ENCODE measurements at places on chromosomes 12 and 14.

- H3K27me3 ChIP-seq: no peaks in the 10 kb centered on the region
- H3K36me3 ChIP-seq: peaks cover 14% of the 10 kb centered on the region
- H3K27ac ChIP-seq: no peak overlapping the region
- H3K4me1 ChIP-seq: peaks cover 4% of the 10 kb centered on the region
- H3K4me3 ChIP-seq: peak overlapping the region; percentile 45
Measured at GRCh38 chr12:57726151-57726883, 12.2 kb downstream of the AGAP2 start.

GRCh38 chr12:75724928-75725312 is 213.5 kb upstream of the KRR1 start:
- no peak overlapping the region for H3K27ac ChIP-seq
- H3K36me3 ChIP-seq: peaks cover 13% of the 10 kb centered on the region
- H3K4me3 ChIP-seq: no peak overlapping the region
- no peak for DNase-seq
- H3K27me3 ChIP-seq: peaks cover 5% of the 10 kb centered on the region

DNA sequence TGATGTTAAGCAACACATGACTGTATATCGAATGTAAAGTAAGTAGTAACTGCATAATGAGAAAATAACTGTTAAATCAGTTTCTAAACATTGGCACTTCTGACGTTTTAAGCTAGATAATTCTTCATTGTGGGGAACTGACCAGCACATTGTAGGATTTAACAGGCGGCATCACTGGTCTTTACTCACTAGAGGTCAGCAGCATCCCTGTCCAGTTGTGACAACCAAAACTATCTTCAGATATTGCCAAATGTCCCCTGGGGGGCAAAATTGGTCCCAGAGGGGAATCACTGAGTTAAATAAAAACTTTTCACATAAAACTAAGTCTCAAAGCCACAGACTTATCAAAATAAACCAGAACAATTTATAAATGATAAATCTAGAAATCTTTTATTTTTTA is 65.3 kb downstream of the BLTP3B start:
- no peaks in the 10 kb centered on the region for H3K27me3 ChIP-seq
- no peaks in the 10 kb centered on the region for H3K4me1 ChIP-seq
- H3K27ac ChIP-seq: no peak overlapping the region
- DNase-seq: no peak
- no peak overlapping the region for H3K4me3 ChIP-seq

DNA sequence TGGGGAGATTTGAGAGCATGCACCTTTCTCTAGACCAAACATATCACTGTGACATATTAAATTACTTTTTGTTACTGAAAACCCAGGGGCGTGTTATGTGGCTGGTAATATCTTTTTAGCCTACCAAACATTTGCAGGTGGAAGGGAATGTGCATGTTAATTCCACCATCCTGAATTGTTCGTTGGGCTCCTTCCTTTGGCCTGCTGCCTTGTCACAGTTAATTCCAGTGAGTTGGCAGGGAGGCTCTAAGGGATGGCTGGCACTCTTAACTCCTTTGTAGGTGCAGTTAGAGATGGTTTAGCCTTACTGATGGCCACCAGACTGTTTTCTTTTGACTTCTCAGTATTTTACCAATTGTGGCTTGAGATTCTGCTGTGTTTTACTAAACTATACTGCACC is 64.5 kb downstream of the DIP2B start:
- no peak overlapping the region for H3K27ac ChIP-seq
- peaks cover 42% of the 10 kb centered on the region for H3K4me1 ChIP-seq
- no peaks in the 10 kb centered on the region for H3K27me3 ChIP-seq
- no peak for DNase-seq

- H3K4me1 ChIP-seq: no peaks in the 10 kb centered on the region
- no peaks in the 10 kb centered on the region for H3K27me3 ChIP-seq
- no peak for DNase-seq
- no peaks in the 10 kb centered on the region for H3K36me3 ChIP-seq
Measured at GRCh38 chr12:125610292-125610691, 545.1 kb downstream of the AACS start.

DNA sequence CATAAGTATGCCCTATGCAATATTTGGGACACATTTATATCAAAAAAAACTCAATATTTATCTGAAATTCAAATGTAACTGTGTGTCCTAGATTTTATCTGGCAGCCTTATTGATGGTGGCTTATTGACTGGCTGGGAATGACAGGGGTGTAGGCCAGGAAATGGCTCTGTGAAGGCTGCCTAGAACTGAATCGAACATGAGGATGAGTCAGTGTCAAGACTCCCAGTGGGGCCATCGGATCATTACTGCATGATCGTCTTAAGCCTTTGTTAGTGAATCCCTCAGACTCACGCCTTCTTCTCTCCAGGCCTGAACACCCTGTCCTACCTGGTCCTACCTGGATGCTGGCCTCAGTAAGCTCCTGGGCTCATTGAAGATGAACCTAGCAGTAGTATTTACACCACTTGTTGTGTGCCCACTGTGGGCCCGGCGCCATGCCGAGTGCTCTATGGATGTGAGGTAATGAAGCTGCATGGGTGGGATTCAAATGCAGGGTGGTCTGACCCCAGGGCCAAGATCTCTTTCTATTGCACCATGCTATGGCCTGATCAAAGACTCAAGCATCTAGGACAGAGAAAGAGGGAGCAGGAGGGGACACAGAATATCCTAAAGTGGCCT is 21.0 kb upstream of the FAIM2 start:
- DNase-seq: no peak
- peaks cover 4% of the 10 kb centered on the region for H3K4me1 ChIP-seq
- no peak overlapping the region for H3K27ac ChIP-seq
- no peaks in the 10 kb centered on the region for H3K36me3 ChIP-seq

DNA sequence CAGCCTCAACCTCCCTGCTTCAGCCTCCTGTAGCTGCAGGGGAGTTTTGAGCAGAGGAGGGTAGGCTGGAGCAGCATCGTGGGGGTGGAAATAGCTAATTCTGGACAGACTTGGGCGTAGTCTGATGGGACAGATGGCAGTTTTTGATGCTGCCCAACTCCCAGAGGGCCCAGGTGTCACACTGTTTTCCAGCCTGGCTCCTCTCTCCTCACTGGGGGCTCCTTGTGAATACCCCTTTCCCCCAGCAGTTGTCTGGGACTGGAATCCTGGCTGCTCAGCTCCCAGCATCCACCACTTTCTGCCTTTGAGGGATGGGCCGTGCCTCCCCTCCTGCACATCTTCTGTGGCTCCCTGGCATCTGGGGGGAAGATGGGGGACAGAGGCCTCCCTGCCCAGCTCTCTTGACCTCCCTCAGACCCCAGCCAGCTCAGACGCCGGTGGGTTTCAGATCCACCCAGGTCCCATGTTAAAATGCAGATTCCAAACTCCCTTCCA is 34.0 kb downstream of the SH2B3 start:
- no peak overlapping the region for H3K4me3 ChIP-seq
- H3K4me1 ChIP-seq: peaks cover 91% of the 10 kb centered on the region
- no peak for DNase-seq
- H3K27ac ChIP-seq: no peak overlapping the region

DNA sequence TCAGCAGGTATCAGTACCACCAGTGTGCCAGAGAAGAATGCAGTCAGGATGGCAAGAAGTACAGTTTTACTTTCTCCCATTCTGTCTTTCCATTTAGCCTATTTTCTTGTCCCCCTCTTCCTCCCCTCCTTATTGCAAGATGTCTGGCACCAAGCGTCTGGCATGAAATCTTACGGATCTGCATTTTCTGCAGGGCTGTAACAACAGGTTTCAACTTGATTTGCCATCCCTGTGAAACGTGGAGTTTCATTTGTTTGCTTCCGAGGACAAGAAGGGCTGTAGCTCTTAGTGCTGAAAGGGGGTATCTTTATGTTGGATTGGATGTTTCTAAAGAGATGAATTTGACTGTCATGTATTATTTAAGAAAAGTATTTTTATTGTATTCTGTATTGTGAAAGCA is 1110.6 kb downstream of the BCL11B start:
- peak overlapping the region; percentile 59 for H3K4me3 ChIP-seq
- H3K27ac ChIP-seq: peak overlapping the region; percentile 64
- H3K36me3 ChIP-seq: peaks cover 17% of the 10 kb centered on the region
- H3K27me3 ChIP-seq: no peaks in the 10 kb centered on the region

DNA sequence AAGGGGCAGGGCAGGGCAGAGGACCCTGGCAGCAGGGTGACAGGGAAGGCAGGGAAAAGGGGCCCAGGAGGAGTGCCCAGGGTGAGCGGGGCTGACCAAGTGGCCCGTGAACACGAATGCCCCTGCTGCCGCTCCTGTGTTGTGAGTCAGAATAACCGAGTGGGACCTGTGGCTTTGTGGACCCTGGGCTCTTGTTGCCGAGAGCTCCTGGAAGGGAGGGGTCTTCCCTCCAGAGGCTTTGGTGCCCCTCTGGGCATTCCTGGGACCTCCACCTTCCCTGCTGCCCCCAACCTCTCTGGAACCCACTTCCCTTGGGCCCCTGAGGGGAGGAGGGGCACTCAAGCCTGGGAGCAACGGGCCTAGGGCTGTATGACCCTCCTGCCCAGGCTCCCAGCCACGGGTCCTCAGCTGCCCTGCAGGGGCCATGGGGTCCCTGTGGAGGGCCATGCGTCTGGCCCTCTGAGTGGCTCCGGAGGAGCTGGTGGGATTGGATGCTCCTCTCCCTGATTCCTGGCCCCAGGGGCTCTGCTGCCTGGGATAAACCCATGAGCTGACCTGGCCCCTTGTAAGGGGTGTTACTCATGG is 319.4 kb downstream of the TMEM121 start:
- no peak overlapping the region for H3K4me3 ChIP-seq
- H3K4me1 ChIP-seq: no peaks in the 10 kb centered on the region
- H3K36me3 ChIP-seq: no peaks in the 10 kb centered on the region
- H3K27ac ChIP-seq: no peak overlapping the region

DNA sequence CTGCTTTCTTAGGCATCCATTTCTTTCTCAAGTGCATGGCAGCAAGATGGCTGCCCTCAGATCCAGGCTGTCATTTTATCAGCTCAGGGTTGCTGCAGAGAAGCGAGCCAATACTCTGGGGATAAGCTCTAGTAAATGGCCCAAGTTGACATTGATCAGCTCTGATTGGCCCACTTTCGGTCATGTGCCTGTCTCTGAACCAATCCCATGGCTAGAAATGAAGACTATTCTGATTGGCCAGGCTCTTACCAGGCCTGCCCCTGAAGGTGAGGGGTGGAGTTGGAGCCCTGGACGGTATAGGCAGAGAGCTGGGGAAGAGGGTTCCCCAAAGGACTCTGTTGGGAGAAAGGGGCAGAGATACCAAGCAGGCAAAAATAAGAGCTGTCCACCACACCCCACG is 41.4 kb downstream of the MYO1H start:
- no peak overlapping the region for H3K27ac ChIP-seq
- peak; percentile 3 for DNase-seq
- peaks cover 68% of the 10 kb centered on the region for H3K27me3 ChIP-seq
- H3K4me1 ChIP-seq: no peaks in the 10 kb centered on the region

DNA sequence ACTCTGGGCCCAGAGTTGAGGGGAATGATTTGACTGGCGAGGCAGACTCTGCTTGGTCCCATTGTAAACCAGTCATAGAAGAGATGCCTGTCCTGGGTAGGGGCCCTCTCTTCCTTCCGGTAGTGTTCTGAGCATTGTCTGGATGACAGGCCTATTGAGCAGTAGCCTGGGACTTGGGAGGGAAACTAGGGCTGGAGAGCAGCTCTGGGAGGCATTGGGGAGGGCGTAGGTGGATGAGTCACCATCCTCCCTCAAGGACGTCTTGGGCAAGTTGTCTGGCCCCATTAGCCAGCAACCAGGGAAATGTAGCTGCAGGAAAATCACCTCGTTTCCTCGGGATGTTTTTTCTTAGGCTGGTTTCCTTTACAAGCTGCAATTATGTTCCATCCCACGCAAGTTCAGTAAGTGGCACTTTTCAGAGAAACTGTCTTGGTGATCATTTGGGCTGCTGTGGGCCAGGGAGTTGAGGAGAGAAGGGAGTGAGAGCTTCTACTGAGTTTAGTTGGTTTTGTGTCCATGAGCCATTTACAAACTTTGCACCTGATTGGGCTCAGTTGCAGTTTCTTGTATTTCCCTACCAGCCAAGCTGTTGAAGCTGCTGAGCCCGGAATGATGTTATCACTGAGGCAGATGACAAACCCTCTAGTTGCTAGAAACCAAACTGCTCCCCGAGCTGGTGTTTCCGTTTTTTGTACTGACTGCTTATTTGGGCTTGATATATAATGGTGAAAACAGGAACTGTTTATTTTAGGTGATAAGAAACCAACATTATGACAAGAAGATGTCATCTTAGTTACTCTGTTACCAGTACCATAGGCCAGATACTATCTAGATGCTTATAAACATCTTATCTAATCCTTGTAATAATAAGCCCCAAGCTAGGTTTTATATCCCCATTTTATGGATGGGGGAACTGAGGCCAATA is 147.6 kb downstream of the CHST11 start:
- no peak overlapping the region for H3K27ac ChIP-seq
- H3K36me3 ChIP-seq: peaks cover 1% of the 10 kb centered on the region
- peaks cover 28% of the 10 kb centered on the region for H3K4me1 ChIP-seq

- H3K4me1 ChIP-seq: no peaks in the 10 kb centered on the region
- no peaks in the 10 kb centered on the region for H3K36me3 ChIP-seq
- H3K27me3 ChIP-seq: no peaks in the 10 kb centered on the region
- no peak overlapping the region for H3K4me3 ChIP-seq
Measured at GRCh38 chr14:47278233-47278842, 397.1 kb downstream of the MDGA2 start.

- H3K27ac ChIP-seq: no peak overlapping the region
- no peaks in the 10 kb centered on the region for H3K4me1 ChIP-seq
- H3K4me3 ChIP-seq: no peak overlapping the region
- DNase-seq: no peak
Measured at GRCh38 chr12:72677139-72677538, 405.0 kb downstream of the TRHDE start.

DNA sequence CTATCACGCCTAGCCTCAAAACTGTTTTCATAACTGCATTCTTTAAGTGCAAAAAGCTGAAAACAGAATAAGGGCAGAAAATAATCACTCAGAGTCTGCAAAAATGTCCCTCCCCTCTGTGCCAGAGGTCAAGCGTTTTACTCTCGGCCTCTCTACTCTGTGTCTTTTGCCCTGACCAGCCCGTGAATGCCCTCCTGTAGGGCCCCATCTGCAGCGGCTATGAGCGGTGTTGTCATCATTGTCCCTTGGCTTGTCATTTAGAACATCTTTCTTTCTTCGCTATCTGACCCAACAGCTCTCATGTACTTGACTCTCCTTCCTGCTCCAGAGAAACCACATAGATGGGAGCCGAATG is 21.7 kb downstream of the ELK3 start:
- no peak for DNase-seq
- H3K4me3 ChIP-seq: no peak overlapping the region
- H3K27ac ChIP-seq: peak overlapping the region; percentile 6
- peaks cover 4% of the 10 kb centered on the region for H3K36me3 ChIP-seq
